ENCODE measurements at places on chromosomes 11 and 22.

DNA sequence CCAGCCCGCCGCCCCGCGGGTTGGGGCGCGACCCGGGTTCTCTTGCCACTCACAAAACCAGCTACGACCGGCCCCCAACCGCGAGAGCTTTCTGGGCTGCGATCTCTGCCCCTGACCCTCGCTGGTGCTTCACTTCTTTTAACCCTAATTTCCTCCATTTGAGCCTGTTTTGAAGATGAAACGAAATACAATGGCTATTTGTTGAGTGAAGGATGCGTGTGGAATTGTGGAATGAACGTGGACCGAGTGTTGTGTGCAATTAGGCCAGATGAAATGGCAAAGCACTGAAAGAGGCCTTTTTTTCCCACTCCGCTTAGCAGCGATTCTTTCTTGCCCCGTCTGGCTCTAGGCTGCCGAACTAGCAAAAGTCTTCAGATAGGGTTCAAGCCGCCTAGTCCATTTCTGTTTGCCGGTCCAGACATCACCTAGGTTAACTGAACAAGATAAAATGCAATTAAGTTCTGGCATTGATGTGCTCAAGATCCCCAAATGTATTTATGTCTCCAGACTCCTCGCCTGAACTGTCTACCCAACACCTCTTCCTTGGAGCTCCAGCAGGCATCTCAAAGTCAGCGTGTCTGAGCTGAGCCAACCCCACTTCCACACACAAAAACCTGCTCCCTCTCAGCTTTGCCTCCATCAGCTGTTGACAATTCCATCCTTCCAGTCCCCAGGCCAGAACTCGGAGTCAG, 471 bp upstream of the TMEM184B start:
- DNase-seq: no peak

DNA sequence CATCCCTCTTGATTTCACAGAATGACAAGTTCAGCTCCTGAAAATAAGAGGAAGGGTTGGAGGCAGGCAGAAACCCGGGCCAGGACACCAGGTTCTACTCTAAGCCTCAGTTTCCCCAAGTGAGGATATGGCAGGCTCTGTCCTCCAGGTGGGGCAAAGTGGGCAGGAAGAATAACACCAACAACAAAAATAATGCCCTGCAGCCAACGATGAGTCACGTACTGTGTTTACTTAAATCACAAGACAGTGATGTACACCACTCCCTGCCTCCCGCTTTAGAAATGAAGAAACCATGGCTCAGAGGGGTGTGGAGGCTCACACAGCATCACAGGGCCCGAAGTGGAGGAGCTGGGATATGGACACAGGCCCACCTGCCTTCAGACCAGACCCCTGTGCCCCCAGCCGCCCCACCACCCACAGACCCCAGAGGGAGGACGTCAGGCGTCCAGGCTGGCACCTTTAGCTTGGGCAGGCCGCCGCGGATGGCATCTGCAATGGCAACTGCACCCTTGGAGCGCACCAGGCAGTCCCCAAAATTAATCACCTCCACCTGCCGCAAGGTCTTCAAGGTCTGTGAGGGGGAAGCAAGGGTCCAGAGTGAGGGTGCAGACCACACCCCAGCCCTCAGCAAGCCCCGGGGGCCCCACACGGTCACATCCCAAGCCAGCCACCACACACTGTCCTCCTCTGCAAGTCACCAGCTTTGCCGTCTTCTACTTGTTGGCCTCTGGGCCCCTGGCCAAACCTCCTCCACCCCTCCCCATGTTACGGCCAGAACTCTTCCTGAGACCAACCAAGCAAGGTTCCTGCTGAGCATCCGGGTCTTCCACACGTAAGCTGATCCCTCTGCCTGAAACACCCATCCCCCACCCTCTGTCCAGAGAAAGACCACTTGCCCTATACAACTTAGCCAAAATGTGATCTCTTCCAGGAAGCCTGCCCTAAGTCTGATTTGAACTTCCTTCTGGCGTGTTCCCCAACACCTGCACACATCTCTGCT, 15.8 kb upstream of the CHADL start:
- peak; percentile 81 for DNase-seq

GRCh38 chr11:128550261-128550821, 37.0 kb downstream of the ETS1 start:
- no peak for DNase-seq

GRCh38 chr11:126720539-126721235, 279.9 kb downstream of the KIRREL3 start:
- DNase-seq: no peak

GRCh38 chr22:32217465-32217864, 12.6 kb upstream of the RFPL2 start:
- peak; percentile 23 for DNase-seq
